Stimulated activated CD4-positive, alpha-beta T cell treated with anti-CD3 and anti-CD28 coated beads, Interleukin-15, amount 100 ng/mL, for 48 hours (primary cell): ENCODE measurements at places on chromosomes 3 and 15.

DNA sequence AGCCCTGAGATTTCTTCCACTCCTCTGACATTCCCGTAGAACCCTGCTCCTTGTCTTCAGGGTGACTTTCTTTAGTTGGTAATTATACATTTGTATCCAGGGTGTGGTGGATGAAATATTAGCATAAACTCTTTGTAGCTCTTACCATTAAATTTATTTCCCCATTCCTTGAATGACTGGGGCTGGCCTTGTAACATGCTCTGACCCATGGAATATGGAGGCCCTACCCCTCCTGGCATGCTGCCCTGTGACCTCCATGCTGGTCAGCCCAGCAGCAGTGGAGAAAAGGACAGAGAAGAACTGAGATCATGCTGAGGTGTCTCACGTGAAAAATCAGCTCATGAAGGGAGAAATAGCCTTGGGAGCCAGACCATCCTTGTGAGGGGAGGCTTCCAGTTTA, 96.1 kb upstream of the PROK2 start:
- DNase-seq: no peak

DNA sequence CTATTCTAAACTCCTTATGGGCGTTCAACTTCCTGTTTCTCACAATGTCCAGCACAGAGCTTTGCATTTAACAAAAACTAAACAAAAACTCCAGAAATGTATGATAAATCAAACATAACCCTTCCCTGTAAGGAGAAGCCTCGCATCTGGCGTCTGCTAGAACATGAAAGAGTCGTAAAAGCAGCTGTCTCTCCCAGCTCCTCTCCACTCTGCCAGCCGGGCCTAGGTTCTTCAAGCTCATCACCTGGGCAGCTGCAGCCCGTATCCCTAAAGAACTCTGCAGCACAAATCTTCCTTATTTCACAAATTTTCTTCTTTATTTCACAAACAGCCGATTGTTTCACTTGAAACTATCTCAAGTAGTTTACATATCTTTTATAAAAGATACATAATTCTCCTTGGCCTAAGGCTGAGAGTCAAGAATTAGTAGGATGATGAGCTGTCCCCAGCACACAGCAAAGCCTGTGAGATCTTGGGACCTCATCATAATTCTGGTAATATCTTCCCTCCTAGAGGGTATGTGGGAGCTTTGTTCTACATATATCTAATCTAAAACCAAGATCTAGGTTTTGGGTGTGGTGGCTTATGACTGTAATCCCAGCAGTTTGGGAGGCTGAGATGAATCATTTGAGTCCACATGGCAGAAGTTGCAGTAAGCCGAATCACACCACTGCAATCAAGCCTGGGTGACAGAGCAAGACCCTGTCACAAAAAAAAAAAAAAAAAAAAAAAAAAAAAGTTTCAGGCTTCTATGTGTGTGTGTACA, 35.3 kb downstream of the ANXA2 start:
- peak; percentile 30 for DNase-seq

- DNase-seq: no peak
Observed at GRCh38 chr3:127039719-127040118, 56.8 kb downstream of the PLXNA1 start.

- no peak for DNase-seq
Observed at GRCh38 chr3:8519774-8520448, 18.3 kb downstream of the LMCD1 start.

- DNase-seq: no peak
Observed at GRCh38 chr3:124765197-124765840, 35.1 kb downstream of the UMPS start.

GRCh38 chr3:29559741-29560465, 279.0 kb downstream of the RBMS3 start:
- no peak for DNase-seq

GRCh38 chr15:72671525-72671924, 14.5 kb downstream of the HIGD2B start:
- DNase-seq: no peak

- no peak for DNase-seq
Observed at GRCh38 chr3:18655827-18656226, 230.7 kb upstream of the SATB1 start.

DNA sequence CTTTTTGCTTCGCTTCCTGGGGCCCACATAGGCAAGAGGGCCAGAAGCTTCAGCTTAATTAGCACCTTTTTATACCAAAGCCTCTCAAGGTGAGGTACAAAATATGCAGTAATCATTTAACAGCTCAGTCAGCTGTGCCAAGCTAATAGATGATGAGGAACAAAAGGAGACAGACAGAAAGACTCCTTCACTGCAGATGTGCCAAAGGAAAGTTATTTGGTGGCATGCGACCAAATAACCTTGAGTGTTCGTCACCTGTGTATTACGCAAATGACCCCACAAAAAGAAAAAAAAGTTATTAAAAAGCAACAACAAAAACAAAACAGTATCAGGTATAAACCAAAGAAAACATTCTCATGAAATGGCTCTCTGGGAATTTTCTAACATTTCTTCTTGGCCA, 325.8 kb upstream of the IGF1R start:
- no peak for DNase-seq

GRCh38 chr3:55244247-55244646, 242.9 kb downstream of the WNT5A start:
- DNase-seq: no peak

DNA sequence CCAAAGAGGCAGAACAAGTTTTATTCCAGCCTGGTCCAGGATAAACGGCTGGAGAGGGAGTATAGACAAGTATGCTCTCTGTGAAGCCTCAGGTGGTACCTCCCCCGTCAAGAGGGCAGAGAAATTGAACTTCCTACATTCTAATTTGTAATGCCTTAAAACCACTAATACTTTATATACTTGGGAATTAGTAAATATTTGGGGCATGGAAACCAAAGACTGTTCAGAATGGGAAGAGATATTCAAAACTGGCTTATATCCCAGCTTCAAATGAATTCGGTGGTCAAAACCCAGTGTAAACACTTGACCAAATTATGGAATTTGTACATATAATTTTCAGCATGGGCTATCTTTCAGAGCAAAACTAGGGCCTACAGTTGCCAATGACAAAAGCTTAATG, 122.6 kb downstream of the FBN1 start:
- no peak for DNase-seq

GRCh38 chr3:53811143-53811927, 34.9 kb downstream of the CHDH start:
- DNase-seq: no peak

DNA sequence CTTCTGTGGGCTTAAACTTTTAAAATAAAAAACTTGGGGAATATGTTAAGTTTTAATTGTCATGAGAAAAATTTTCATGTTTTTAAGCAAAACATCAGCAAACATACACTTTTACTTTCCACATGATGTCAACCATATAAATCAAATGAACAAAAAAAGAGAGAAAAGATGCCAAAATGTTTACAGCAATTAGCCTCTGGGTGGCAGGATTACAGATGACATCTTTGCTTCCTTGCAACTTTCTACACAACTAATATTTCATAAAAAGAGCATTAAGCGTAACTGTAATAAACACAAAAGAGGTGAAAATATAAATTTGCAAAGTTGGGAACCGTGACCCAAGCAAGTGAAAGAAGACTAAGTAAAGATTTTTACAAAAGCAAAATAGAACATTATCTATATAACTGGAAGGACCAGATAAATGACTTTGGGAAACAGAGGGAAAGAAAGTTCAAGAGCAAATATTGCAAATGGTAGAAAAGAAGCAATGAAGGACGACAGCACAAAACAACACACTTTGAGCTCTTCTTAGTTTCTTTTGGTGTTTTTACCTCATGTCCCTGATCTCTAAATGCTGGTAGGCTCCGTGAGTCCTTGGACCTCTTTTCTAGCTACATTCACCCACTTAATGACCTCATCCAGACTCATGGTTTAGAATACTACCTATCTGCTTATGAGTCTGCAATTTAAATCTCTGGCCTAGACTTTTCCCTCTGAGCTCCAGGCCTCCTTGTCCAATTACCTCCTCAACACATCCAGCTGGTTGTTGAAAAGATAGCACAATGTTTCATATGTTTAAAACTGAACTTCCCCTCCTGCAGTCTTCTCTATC, 9.4 kb downstream of the TP53BP1 start:
- DNase-seq: no peak

DNA sequence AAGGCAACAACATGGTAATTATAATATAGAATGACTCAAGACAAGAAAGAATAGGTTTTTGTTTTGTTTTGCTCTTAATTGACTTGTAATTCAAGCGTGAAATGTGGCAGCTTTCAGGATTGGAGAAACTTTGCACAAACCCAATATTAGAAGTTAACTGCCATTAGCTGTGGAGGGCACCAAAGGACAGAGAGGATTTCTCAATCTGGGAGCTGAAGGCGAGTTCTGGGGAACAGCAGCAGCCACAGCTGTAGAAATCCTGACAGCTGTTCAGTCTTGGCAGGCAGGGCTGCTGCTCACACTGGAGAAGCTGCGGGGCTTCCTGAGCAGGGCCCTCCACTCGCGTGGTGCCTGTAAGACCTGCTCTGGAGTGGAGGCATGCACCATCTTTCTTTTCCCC, 182.2 kb upstream of the IL12A start:
- no peak for DNase-seq

- DNase-seq: no peak
Observed at GRCh38 chr15:84582583-84583157, 18.1 kb upstream of the ZSCAN2 start.

- DNase-seq: no peak
Observed at GRCh38 chr15:32715276-32715675, 2.5 kb upstream of the GREM1 start.

DNA sequence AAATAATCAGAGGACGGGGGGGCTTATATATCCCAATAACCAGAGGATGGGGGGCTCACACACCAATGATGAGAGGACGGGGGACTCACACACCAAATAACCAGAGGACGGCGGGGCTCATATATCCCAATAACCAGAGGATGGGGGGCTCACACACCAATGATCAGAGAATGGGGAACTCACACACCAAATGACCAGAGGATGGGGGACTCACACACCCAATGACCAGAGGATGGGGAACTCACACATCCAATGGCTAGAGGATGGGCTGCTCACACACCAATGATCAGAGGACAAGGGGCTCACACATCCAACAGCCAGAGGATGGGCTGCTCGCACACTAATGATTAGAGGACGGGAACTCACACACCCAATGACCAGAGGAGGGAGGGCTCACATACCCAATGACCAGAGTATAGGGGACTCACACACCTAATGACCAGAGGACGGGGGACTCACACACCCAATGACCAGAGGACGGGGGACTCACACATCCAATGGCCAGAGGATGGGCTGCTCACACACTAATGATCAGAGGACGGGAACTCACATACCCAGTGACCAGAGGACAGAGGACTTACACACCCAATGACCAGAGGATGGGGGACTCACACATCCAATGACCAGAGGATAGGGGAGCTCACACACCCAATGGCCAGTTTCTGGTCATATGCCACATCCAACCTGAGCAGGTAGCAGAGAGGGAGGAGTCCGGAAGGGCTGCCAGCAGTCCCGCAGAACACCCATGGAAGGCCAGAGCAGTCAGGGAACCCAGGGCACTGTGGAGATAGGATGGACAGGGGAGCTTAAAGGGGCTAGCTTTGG, 10.6 kb downstream of the RAB6B start:
- DNase-seq: no peak
